Naive thymus-derived CD8-positive, alpha-beta T cell (primary cell): ENCODE measurements at places on chromosomes 1 and 21. TPM values are rescaled to one million over a fixed set of nuclear protein-coding genes. Genes with fewer than 3 reads are reported as not detected.
A peak's percentile ranks its signal among the peaks of the same experiment; 100 is the strongest.

GRCh38 chr1:228882771-228883450, 147.6 kb downstream of the RHOU start:
- no peak for DNase-seq

DNA sequence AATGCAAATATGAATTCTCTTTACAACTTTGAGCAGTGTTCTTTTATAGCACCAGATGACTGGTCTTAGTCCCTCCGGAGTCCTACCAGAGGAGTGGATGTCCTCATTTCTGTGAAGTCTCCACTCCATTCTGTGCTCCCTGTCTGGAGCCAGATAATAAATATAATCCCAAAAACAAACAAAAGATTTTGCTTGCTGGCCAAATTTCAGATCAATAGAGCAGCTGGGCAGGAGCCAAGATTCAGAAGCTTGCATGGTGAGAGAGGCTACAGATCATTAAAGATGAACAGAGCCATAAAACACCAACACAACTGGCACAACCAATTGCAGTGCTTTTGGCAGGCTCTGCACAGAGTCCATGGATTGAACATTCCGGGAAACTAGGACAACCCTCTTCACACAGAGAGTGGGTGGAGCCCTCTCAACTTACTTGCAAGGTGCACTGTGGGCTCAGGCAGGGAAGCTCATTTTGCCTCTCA, 231.5 kb upstream of the SNX7 start:
- DNase-seq, result no peak

- DNase-seq, result no peak
These were observed 97.2 kb downstream of the ZFYVE9 start for GRCh38 chr1:52238887-52239707.

DNA sequence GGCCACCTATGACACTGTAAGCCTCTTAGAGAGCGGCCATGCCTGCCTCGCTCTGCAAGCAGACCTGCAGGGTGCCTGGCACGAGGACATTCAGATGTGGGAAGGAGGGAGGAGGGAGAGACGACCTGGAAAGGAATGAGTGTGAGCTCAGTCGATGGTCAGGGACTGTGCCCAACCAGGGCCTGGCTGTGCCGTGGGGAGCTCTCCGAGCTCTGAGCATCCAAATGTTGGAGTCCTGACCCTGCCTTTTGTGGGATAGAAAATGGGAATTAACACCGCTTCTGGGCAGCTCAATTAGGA, 7.3 kb downstream of the CSTB start:
- DNase-seq, result no peak

DNA sequence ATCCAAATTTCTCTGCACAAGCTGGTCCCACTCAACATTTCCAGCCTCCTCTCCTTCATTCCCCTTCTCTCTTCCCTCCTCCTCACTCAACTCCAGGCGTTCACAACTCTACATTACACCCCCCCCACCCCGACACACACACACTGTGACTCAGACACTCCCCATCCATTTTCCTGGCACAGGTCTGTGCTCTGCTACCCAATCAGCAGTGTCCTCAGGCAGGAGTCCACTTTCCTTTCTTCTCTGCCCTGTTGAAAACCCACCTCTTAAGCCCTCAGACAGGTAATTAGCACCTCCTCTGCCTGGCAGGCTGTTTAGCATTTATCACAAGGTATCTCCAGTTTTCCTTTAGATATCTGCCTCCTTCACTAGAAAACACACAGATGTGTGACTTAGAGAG, 8.8 kb upstream of the LMX1A start:
- DNase-seq, result no peak

DNA sequence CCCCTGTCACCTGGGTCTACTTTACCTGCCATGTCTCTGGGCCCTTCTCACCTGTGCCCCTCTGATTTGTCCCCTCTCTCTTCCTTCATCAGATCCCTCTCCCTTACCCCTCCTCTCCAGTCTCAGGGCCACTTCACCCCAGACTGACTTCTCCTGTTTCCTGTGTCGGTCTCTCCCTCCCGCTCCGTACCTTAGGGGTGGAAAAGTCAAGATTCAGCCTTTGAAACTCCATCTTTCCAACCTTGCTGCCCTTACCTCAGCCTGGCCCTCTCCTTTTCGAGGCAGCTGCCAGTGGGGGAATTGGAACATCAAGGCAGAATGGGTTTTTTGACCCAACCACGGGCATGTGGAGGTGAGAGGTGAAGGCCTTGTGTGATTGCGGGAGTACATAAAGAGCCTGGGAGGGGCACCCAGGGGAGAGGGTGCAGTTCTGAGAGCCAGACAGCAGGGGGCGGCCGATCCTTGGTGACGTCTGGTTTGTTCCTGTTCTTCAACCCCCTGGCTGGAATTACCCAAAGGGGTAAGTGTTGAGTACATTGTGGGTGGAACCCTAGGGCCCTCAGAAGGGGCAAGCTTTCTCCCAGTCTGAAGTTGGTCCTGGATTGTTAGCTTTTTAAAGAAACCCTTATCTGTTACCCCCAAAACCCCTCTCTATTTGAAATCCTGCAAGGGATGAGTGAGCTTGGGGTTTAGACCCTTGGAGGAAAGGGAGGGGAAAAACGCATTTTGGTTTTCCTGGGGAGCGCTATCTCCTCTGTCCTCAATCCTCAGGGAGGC, 12.3 kb upstream of the DMBX1 start:
- peak; percentile 66 for DNase-seq

GRCh38 chr1:161935264-161935663, 88.4 kb downstream of the OLFML2B start:
- no peak for DNase-seq

- no peak for DNase-seq
These were observed 3.0 kb downstream of the RWDD3 start for GRCh38 chr1:95236784-95237575.

DNA sequence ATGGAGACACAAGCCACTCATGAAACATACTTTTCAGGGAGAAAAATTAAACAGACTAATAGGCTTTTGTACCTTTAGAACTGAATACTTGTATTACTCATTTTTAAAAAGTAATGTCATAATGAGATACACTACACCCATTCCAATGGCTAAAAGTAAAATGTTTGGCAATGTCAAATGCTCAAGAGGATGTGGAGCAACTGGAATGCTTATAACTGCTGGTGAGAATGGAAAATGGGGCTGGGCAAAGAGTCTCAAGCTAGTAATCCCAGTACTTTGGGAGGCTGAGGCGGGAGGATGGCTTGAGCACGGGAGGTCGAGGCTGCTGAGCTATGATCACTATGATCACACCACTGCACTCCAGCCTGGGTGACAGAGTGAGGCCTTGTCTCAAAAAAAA, 86.3 kb downstream of the NKAIN1 start:
- DNase-seq, result no peak

DNA sequence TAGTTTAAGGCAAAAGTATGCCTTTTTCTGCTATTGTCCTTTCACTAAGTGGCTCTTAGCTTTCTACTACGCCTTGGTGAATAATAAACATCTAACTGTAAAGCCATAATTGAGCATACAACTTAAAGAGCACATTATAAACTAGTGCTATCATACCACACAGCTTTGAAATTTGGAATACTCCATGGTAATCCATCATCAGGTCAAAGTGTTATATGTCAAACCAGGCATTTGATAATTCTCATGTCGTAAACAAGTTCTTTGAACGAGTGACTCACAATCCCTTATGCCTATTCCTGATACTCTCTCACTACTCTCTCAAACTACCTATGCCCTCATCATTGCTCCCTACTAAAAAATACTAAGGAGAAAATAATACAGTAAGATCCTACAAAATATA, 60.3 kb upstream of the FMN2 start:
- no peak for DNase-seq

DNA sequence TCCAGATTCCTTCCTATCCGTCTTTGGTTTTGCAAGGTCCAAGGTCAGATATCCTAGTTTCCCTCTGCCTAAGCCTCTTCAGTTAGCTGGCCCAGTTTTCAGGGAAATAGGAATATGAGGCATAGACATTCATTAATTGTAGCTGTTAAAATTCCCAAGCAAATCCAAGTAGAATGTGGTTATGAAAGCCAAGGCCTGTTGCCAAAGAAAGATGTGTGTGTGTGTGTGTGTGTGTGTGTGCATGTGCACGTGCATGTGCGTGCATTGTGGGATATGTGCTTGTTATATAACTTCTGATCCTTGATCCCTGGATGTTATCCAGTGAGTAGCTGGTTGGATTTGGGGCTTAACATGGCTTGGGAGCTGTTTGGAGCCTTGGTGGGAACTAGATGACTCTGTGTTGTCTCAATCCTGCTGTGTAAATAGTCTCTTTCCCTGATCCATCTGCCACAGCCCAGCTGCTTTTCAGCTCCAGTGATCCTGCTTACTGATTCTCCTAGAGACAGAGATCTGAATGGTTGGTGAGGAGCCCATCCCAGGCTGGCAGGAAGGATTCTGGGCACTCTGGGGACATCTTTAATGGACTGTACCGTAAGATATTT, 70.6 kb upstream of the GCLM start:
- no peak for DNase-seq

GRCh38 chr1:199160521-199161318, 521.9 kb downstream of the PTPRC start:
- DNase-seq, result no peak

- DNase-seq, result no peak
These were observed 20.0 kb downstream of the USP25 start for GRCh38 chr21:15749861-15750159.

DNA sequence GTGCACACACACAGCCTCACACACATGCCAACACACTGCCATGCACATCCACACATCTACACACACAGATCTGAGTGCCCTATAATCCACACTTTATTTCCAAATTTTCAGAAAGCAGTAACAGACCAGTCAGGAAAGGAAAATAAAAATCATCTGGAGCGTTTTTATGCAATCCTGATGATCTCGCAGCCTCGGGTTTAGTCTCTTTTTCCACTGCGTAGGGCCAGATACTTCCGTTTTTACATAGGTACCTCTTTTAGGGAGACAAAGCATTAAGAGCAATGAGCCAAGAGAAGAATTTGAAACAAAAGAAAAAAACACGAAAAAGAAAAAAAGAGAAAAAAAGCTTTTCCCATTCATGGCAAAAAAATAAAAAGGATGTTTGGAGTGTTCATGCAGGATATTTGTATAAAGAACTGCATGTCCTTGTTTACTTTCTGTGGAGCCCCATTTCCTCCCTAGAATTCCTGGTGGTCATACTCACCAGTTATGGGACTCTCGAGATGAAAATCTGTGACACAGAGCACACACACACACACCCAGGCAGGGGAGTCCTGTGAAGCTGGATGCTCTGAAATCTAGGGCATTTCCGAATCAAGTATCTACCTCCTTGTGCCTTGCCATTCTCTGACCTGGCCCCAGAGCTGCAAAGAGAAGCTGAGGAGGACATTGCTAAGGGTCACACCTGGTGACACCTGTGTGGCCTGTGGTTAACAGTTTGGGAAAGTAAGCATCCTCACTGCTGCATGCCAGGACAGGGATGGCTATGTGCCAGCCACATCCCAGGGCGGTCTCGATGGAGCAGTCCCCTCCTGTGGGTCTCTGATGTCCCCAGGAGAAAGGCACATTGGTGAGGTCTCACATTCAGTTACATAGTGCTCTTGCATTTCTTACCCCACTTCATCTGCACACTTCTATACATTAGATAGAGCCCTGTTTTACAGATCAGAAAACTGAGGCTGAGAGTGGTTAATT, 83.6 kb downstream of the RUNX1 start:
- no peak for DNase-seq

GRCh38 chr1:1537626-1538250, 2.7 kb downstream of the TMEM240 start:
- DNase-seq, result no peak

GRCh38 chr1:215210167-215210566, 127.6 kb downstream of the KCNK2 start:
- no peak for DNase-seq

DNA sequence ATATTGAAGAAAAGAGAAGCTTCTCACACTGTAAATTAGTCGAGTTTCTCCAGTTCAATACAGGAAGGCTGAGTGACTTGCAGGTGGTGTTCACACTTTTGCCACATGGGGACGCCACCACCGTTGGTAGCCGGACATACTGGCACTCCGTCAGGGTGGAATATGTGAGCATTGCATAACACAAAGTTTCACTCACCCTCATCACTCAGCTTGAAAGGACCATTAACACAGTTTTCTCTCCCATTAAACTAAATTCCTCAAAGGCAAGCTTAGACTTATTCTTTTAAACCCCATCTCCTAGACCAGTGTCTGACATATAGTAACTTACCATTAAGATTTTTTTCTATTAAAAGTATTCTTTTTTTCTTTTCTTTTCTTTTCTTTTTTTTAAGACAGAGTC, 105.3 kb upstream of the SERBP1 start:
- DNase-seq, result peak; percentile 18

Gene NBPF10
- 0.10 TPM for polyA plus RNA-seq

Gene FCAMR
- not detected for polyA plus RNA-seq

Gene EPRS1
- 52.0 TPM for polyA plus RNA-seq

Gene NTMT2
- polyA plus RNA-seq, result not detected

Gene AK4
- polyA plus RNA-seq, result not detected
